ENCODE measurements at places on chromosomes 11 and 22. TPM values are rescaled to one million over a fixed set of nuclear protein-coding genes. Genes with fewer than 3 reads are reported as not detected.
A peak's percentile ranks its signal among the peaks of the same experiment; 100 is the strongest.

The SEPTIN3 gene
- 2.2 TPM for total RNA-seq

- DNase-seq = no peak
These were observed 18.6 kb downstream of the USH1C start for GRCh38 chr11:17525570-17525969.

DNA sequence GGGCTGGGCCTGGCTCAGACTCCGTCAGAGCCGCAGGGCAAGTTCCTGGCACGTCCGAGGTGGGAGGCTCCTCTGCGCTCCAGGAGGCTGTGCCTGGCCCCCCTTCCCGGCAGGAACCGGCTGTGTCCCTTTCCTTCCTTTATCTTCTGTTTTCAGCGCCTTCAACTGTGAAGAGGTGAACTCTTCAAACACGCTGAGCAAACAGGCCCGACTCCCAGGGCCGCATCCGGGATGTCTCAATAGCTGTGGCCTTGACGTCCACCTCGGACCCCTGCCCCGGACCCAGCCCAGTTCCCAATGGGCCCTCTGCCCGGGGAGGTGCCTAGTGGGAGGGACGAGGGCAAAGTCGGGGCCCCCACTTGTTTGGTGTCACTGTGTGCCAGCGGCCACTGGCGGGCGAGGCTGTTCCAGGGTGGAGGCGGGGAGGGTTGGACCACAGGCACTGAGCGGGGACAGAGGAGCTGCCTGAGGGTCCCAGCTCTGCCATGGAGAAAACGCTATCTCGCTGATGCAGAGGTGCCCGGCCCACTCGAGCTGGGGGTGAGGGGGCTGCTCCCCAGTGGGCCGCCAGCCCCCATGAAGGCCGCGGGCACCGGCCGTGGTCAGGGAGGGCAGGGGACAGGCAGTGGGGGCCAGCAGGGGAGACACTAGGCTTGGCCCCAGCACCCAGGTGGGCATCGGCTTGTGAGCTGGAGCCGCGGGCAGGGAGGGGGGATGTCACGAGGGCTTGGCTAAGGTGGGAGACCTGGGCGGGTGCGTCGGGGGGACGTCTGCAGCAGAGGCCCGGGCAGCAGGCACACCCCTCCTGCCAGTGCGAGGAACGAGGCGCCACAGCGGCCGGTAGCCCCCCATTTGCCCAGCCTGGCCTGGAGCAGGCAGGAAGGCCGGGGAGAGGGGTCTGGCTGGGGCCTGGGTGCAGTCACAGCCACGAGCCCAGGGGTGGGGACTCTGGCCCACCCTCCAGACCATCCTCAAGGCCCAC lies 2.7 kb upstream of the MUC5B start:
- DNase-seq = peak; percentile 63

The KIRREL3 gene
- total RNA-seq = not detected

DNA sequence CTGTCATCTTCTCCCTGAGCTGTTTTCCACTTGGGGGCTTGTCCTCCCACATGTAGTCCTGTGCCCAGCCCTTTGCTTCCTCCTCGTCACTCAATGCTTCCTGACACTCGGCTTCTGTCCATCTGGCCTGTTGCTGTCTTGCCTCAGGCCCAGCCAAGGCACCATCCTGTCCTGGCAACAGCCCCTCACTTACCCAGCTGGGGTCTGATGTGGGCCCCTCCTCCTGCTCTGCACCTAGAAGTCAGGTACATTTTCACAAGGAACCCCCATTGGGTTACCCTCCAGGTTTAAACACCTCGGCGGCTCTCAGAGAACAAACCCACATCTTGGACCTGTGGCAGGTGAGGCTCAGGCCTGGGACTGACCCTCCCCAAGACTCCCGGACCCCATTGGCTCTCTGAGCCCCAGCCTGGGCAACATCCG lies 784.8 kb downstream of the TBC1D22A start:
- DNase-seq = peak; percentile 32

The APOL6 gene
- 4.3 TPM for total RNA-seq

The RBMXL2 gene
- total RNA-seq = not detected

GRCh38 chr11:4185561-4185960 lies 91.0 kb downstream of the RRM1 start:
- DNase-seq = no peak

- no peak for DNase-seq
These were observed 789 bp downstream of the RPS13 start for GRCh38 chr11:17076517-17077239.

DNA sequence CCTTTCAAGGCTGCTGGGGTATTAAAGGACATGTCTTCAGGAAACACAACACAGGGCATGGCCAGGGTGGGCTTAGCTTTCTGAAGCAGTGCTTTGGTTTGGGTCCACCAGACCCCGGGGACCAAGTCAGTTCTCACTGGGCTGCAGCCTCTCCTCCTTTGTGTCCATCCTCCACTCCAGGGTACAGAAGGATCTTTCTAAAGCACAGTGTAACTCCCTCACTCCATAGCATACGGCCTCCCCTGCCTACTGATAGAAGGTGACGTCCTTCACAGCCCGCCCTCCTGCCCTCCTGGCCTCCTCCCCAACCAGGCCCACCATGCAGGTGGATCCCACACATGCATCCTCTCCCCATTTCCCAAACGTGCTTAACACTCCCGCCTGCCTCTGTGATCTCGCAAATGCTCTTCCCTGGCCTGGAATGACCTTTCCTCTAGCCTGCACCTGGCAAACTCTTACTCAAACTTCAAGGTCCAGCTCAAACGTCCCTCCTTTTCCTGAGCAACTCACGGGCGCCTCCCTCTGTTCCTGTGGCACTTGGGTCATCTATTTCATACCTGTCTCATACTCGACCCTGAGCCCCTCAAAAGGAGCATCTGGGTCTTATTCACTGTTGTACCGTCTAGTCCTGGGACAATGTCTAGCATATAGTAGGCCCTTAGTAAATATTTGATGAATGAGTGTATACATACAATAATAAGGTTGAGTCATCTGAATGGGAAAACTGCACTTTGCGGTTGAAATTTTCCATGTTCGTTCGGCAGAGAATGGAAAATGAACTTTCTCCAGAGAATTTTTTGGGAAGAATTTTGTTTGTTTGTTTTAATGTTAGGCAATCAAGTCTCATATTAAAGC lies 187.7 kb downstream of the EFCAB6 start:
- DNase-seq = no peak

GRCh38 chr22:24392218-24392931 lies 35.0 kb upstream of the ADORA2A start:
- DNase-seq = no peak

The CFAP300 gene
- total RNA-seq = 3.9 TPM

The SELENOO gene
- 38.5 TPM for total RNA-seq

- no peak for DNase-seq
These were observed 1.8 kb downstream of the TMEM86A start for GRCh38 chr11:18700375-18700774.

The PIWIL4 gene
- 1.4 TPM for total RNA-seq

- DNase-seq = no peak
These were observed 5.2 kb upstream of the SLN start for GRCh38 chr11:107716884-107717532.

The MISFA gene
- total RNA-seq = 2.7 TPM

DNA sequence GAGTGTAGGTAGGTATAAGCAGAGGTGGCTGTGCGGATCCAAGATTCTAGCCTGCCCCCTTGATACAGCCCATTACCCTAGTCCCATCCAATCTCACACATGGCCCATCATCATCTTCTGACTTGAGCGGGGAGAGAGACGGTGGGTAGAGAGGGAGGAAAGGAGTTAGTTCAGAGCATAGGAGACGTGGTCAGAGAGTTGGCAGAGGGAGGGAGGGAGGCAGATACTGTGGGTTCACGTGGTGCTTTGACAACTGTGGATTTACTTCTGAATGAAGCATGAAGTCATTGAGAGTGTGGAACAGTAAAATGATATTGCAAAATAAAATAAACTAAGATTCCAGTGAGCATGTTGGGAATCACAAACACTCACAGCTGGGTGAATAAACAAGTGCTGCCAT lies 31.4 kb upstream of the VPREB1 start:
- DNase-seq = no peak

The MOGAT2 gene
- 4.5 TPM for total RNA-seq

The RIMBP3C gene
- total RNA-seq = not detected

- no peak for DNase-seq
These were observed 13.0 kb downstream of the DNAJB13 start for GRCh38 chr11:73963861-73964260.

The JAM3 gene
- total RNA-seq = 12.1 TPM

- no peak for DNase-seq
These were observed 62.6 kb upstream of the SLC17A6 start for GRCh38 chr11:22275600-22275999.

- DNase-seq = no peak
These were observed 39.3 kb downstream of the CAPN1 start for GRCh38 chr11:65221026-65221425.

- DNase-seq = peak; percentile 52
These were observed 33.2 kb upstream of the LMO1 start for GRCh38 chr11:8296872-8297271.

- DNase-seq = no peak
These were observed 106.8 kb downstream of the DCDC1 start for GRCh38 chr11:31262761-31263160.

DNA sequence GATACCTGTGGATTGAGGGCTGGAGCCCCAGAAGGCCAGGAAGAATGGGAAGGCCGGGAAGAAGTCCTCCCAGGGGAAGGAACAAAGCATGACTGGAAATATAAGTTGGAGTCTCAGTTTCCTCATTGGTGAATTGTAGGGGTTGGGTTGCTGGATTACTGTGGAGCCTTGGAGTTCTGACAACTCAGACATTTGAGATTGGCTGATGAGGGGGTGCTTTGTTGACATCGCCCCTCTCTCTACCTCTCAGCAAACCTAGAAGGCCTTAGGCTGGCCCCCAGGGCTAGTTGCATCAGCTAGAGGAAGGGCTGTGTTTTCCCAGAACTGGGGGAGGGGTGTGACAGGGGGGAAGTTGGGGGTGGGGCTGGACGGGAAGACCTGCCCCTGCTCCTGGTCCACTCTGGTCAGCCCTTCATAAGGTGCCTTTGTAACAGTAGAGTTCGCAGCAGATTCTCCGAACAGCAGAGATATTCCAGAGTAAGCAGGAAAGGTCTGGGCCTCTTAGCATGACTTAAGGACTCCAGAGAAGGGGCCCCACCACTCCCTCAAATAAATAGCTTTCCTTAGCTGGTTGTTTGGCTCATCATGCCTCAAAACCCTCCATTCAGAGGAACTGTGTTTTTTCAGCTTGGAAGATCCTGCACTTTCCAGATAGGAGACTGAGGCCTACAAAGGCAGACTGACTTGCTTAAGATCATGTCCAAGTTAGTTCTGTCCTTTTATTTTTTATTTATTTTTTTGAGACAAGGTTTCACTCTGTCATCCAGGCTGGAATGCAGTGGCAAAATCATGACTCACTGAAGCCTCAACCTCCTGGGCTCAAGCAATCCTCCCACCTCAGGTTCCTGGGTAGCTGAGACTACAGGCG lies 12.5 kb upstream of the THRSP start:
- no peak for DNase-seq

- DNase-seq = no peak
These were observed 3.7 kb downstream of the YWHAH start for GRCh38 chr22:31948002-31948401.

The SLC22A9 gene
- not detected for total RNA-seq

DNA sequence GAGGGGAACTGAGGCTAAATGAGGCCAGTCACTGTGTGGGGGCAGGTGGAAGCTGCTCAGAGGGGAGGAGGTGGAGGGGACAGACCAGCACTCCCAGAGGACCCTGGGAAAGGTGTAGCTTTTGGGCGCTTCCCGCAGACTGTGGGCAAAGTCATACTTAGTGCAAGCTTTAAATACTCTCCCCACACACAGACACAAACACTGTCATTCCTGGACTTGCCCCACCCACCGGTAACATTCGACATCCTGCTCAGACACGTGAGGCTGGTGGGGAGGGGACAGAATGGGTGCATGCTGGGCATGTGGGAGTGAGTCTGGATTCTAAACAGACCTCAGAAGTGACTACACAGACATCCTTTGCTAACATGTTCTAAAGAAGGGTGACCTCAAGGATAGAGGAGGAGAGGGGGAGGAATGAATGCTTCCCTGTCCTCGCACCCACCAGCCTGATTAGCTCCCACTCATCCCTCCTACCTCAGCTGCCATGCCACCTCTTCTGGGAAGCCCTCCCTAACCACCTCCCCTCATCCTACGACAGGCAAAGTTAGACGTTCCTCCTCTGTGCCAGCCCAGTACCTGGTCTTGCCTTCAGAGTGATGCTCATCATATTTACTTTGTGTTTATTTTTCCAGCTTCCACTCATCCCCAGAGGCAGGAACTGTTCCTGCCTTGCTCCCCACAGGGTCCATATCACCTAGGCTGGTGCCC lies 22.2 kb downstream of the TSKU start:
- no peak for DNase-seq

The CSNK2A3 gene
- 3.1 TPM for total RNA-seq

- DNase-seq = no peak
These were observed 59.9 kb upstream of the RCN1 start for GRCh38 chr11:32030875-32031503.

DNA sequence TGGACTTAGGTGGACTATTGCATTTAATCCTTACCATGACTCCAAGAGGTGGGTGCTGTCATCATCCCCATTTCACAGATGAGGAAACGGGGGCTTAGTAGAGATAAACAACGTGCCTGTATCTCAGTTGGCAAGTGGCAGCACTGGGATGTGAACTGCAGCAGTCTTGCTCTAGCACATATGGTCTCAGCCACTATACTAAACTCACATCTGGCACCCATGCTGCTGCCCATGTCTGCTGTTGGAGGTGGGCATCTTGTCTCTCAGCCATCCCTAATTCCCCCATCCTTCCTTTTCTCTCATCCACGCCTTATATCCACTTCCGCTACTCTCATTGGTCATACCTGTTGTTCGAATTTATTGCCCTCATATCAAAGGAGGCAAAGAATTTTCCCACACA lies 3.8 kb downstream of the PRG3 start:
- no peak for DNase-seq

GRCh38 chr11:77046060-77046501 lies 11.9 kb downstream of the B3GNT6 start:
- no peak for DNase-seq

DNA sequence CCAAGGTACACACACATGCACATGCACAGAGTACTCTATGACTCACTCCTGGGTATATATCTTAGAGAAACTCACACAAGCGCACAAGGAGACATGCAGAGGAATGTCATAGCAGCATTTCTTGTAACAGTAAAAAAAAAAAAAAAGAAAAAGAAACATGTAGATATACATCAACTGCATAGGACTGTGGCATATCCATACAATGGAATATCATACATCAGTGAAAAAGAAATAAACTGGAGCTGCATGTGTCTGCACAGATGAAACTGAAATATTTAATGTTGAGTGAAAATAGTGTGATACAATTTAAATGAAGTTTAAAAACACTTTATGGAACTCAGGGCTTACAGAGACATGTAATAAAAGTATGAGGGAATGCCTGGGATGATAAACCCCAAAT lies 46.4 kb downstream of the SYT13 start:
- DNase-seq = no peak

The HBB gene
- total RNA-seq = 3.7 TPM

The ANGPTL5 gene
- 0.76 TPM for total RNA-seq

Data from suprapubic skin (tissue), 4 donors.